ENCODE measurements at places on chromosomes 2 and 18. TPM values are rescaled to one million over a fixed set of nuclear protein-coding genes. Genes with fewer than 3 reads are reported as not detected.
A peak's percentile ranks its signal among the peaks of the same experiment; 100 is the strongest.

GRCh38 chr2:201419057-201419635 is 32.1 kb downstream of the TRAK2 start:
- DNase-seq = no peak

GRCh38 chr2:168203762-168204693 is 43.4 kb downstream of the STK39 start:
- DNase-seq = no peak

DNA sequence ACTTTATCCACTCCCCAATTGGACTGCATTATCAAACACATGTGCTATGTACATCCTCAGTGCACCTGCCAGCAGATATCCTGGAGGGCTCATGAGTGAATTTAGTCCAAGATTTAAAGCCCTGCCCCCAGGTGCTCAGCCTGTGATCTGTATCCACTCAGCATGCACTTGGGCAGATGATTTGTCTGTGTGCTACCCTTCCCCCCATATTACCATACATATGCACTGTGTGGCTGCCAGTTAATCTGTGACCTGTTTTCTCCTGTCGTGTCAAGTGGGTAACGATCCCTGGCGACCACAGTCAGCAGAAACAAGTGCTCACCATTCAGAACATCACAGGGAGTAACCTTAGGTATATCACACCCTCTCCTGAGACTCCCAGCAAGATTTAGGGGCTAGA is 10.2 kb downstream of the NAGK start:
- no peak for DNase-seq

DNA sequence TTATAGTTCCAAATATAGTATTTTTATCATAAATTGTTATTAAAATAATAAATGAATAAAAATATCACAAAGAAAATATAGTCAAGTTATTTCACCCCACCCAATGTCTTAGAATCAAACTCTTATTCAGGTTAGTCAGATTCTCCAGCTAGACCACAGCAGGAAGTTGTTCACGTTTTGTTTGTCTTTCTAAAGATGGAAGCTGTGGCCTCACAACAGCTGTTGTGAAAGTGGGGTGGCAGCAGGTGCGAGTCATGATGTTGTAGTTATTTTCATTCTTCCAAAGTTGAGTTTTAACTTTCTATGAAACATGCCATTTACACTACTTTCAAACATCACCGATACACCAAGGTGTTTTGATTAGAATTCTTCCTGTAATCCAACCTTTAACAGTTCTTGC is 272.9 kb downstream of the SLC8A1 start:
- DNase-seq = no peak

GRCh38 chr2:117786520-117786919 is 28.0 kb upstream of the DDX18 start:
- no peak for DNase-seq

DNA sequence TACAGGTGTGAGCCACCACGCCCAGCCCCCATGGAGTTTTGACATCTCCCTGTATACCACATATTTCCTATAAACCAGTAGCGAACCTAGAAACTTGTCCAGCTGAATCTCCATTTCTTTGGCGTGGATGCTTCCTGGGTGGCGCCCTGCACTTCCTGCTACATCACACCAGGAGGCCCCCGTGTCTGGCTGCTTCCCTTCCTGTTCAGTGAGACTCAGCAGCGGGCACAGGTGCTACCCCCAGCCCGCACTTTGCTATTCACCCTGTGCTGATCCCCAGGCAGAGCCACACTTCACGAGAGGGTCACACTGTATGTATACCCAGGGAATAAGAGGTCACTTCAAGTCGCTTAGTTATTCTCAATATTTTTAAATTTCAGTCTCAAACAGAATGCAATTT is 35.0 kb downstream of the CYP27C1 start:
- no peak for DNase-seq

DNA sequence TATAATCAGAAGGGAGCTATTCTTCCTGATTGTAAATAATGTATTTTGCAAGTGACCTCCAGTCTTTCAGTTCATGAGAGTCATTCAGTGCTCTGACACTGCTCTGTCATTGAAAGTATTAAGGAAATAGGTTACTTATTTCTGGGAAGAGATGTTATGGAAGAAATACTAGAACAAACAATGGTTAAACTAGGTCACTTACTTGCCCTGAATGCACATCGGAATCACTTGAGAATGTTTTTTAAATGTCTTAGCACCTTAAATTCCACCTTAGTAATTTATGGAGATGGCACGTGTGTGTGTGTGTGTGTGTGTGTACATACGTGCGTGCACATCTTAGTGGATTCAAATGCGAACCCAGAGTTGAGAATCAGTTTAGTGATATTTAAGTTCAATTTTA is 126.6 kb upstream of the KCNH7 start:
- no peak for DNase-seq

DNA sequence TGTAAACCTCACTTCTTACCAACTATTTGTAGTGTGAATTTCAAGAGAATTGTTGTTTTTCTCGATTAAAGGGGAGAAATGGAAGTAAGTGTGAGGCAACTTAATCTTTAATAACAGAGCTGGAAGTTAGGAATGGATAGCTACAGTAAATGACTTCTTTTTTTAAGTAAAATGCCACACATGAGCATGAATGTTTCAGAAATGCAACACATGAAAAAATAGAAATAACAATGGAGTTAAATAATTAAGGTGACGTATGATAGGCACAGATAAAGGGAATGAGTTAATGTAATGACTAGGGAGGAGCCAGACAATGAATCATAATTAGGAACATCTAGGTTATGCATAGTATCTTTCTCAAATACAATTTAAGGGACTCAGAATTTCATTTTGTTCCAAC is 3.4 kb downstream of the REL start:
- no peak for DNase-seq

DNA sequence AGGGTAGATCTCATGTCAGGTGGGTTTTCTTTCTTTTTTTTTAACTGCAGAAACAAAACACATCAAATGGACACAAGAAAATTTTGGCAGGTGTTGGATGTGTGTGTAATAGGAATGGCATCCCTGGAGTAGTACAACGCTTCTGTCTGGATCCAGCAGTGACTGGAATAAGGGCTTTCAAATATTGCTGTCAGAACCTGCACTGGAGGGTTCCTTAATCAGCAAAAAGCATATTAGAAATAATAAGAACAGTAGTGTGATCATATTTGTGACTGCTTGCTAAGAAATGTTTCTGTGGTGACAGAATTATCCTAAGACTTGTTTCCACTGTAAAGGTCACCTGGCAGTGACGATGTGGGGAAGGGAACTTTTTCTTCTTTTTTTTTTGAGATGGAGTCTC is 30.8 kb downstream of the CREG2 start:
- no peak for DNase-seq

GRCh38 chr18:13376298-13376840 is 157.8 kb downstream of the LDLRAD4 start:
- no peak for DNase-seq

DNA sequence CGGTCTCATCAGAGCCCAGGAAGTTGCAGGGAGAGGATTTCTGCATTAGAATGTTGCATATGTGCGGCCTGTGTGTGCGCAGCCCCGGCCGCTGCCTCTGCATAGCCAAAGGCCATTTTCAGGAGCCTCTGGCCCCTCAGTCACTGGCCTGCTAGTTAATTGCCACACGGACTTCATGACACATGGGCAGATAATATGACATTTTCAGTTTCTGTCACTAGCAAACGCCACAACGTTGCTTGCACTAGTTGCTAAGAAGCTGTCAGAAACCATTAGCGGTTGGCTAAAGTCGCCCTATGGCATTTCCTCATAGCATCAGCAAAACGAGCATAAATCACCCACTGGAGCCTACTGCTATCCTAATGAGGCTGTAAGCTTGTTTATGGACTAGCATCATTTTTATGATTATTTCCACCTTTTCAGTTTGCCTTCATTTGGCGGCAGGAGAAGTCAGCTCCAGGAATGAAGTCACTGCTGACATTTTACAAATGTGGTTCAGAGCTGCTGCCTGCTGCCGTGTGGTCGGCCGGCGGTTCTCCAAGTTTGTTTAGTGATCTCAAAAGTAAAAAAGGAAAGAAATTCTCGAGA is 73.7 kb downstream of the MEIS1 start:
- no peak for DNase-seq

- DNase-seq = no peak
These were observed at the start of gene CLIP4 for GRCh38 chr2:29114946-29115609. Gene CLIP4, plus strand, starts transcription at chr2:29115415. Its CDS starts 5,974 bp downstream, at chr2:29121389.

GRCh38 chr2:116585669-116586327 is 1228.7 kb upstream of the DDX18 start:
- DNase-seq = no peak

GRCh38 chr2:238420878-238421694 is 5.6 kb upstream of the ASB1 start:
- no peak for DNase-seq

- DNase-seq = no peak
These were observed 25.9 kb downstream of the OSR1 start for GRCh38 chr2:19332503-19332902.

DNA sequence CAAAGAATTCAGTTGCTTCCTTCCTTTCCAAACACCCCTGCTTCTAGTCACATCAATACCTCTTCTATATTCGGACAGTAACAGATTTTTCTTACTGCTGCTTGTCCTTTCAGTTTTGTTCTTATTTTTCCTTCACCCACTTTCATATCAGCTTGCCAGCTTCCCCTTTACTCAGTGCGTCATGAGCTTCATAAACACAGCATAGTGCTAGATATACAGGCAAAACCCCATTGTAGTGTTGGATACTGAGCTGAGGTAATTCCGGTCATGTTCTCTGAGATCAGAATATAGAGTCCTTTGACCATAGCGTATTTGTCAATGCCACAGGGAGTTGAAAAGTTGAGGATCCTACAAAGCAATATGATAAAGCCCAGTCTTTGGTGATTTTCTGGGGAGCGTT is 2.4 kb downstream of the FARP2 start:
- DNase-seq = no peak

DNA sequence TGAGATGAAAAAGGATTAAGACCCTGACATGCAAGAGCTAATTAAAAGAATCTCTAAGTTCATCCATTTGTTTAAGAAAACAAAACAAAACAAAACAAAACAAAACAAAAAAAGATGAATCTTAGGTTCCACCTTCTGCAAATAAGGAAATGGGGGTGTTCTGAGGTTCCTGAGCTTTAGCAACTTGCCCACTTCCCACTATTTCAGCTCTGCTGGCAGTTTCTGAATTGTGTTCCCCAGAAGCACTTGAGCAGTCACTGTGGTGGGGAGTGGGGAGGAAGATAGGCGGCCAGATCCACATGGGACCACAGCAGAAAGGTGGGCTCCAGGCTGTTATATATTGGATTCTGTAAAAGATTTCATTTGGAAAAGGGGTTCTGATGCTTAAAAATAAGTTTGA is 20.3 kb downstream of the INO80C start:
- DNase-seq = no peak

GRCh38 chr2:127678991-127679390 is 3.7 kb upstream of the LIMS2 start:
- no peak for DNase-seq

DNA sequence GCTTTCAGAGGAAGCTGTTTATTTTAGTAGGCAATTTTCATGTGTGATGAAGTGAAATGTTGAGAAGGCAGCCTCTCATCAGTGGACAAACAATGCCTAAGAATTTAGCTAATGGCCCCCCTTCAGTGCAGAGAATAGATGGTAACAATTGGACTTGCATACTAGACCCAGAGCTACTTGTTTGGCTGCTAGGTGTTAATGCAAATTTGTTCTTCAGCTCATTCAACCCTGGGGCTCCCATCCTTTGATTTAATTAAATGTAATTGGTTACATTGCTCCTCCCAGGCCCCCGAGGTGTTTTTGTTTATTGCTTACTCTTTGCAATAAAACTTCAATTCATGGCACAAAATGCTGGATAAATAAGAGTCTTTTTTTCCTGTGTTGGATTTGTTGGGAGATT is 68.6 kb downstream of the CAMKMT start:
- no peak for DNase-seq

DNA sequence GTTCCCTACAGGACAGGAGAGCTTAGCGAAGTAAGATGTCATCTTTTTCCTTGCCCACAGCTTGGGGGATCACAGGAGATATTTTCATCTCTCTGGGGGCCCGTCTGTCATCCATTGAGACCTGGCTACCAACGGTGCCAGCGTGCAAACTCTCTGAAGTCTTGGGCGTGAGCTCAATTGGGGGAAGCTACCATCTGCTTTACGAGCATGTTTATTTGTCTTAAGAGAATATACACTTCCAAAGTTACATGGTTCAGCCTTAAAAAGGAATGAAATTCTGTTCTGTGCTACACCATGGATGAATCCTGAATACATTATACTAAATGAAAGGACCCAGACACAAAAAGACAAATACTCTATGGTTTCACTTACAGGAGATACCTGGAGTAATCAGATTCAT is 13.6 kb downstream of the SAG start:
- DNase-seq = peak; percentile 13

DNA sequence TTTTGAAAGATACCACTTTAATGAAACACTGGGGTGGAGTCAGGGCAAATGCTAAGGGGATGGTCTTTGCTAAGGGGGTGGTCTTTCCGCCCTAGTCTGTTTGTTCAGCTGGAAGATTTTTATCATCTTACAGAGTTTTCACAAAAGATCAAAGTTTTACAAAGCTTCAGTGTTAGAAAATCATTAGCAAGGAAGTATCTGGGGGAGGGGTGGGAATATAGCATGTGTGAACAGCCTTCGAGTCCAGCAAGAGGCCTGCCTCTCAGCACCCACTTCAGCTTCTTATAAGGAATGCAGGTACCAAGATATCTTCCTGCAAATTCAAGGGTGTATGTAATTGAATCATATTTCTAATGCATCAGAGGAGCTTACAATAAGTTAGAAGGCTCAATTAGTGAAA is 112.9 kb downstream of the RAPGEF4 start:
- no peak for DNase-seq

DNA sequence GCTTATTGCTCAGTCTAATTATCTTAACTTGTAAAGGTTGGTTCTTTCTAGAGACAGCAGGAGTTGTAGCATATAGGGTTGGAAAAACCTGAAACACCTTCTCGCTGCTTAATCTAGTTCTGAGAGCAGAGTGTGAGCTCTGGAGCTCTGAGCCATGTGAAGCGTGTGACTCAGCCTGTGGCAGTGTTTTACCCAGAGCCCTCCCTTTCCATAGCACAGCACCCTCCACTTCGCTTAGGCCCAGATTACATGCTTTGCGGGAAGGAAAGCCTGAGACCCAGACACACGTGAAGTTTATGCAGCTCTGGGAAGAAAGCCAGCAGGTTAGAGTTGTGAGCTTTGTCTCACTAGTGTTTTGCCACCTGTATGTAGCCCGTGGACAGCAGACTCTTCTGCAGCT is 74.5 kb downstream of the INPP4A start:
- no peak for DNase-seq

Gene UGT1A6
- not detected for total RNA-seq

Gene MAP4K3
- total RNA-seq = 30.9 TPM

Gene GALNT5
- total RNA-seq = 30.0 TPM

Gene PRSS56
- not detected for total RNA-seq

Gene FAM124B
- total RNA-seq = not detected

Gene TSPYL6
- total RNA-seq = not detected

Gene ANKRD12
- 34.0 TPM for total RNA-seq

Gene CRACDL
- total RNA-seq = 17.0 TPM

Gene PGAP1
- total RNA-seq = 12.3 TPM

Gene STARD7
- 61.0 TPM for total RNA-seq

Gene SLC14A1
- not detected for total RNA-seq

Gene COLEC12
- total RNA-seq = 17.8 TPM

Gene MROH2A
- not detected for total RNA-seq

Measured in chondrocyte (in vitro differentiated cells).